ENCODE measurements at places on chromosomes 2 and 18. TPM values are rescaled to one million over a fixed set of nuclear protein-coding genes. Genes with fewer than 3 reads are reported as not detected.

The ZAP70 gene
- 0.73 TPM for total RNA-seq

The HMSD gene
- 1.0 TPM for total RNA-seq

The PLEK gene
- total RNA-seq: not detected

The PROC gene
- total RNA-seq: 1.5 TPM

The ZBTB14 gene
- 8.5 TPM for total RNA-seq

The ABCA12 gene
- total RNA-seq: 4.4 TPM

The IGFBP5 gene
- 422 TPM for total RNA-seq

The METAP1D gene
- 6.5 TPM for total RNA-seq

The IL1F10 gene
- not detected for total RNA-seq

The CYP26B1 gene
- total RNA-seq: 0.77 TPM

The CD302 gene
- 0.41 TPM for total RNA-seq

The IL36G gene
- total RNA-seq: not detected

The IL18RAP gene
- not detected for total RNA-seq

The SAG gene
- total RNA-seq: not detected
